ENCODE measurements at places on chromosomes 4 and X.

DNA sequence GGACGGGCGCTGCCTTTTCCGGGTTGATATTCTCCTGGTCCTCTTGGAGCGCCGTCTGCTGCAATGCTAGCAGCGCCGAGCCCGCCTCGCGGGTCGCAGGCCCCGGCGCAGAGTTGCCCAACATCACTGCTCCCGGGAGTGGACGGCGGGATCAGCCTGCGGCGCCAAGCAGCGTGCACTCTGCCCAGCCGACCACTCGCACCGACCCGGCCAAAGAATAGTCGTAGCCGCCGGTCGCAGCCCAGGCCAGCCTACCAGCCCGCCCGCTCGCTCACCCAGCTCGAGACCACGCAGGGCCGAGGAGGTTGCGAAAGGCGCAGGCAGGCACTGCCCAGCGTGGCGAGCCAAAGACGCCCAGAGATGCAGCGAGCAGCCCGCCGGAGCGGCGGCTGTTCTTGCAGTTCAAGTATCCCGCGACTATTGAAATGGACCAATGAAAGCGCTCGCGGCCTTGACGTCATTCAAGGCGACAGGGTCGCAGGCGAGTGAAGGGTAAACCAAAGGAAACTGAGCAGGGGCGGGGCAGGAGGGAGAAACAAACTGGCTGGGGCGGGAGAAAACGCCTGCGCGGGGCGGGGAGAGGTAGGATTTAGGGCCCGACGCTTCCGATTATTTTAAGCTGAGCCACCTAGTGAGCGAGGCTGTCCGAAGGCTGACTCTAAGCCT lies at the start of gene CCNA2:
Gene CCNA2, minus strand, starts transcription at position 379 of the 666 bp plus-strand sequence. Its CDS starts 255 bp downstream, at position 124.
- DNase-seq = peak; percentile 85

DNA sequence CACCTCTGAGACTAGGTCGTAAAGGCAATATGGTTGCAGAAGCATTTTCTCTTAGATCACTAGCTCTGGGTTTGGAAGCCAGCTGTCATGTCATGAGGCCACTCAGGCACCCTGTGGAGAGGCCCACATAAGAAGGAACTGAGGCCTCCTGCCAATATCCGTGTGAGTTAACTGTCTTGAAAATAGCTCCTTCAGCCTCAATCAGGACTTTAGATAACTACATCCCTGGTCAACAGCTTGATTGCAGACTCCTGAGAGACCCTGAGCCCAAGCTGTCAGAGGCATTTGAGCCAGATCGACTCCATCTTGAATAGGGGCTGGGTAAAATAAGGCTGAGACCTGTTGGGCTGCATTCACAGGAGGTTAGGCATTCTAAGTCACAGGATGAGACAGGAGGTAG lies 15.1 kb upstream of the REPS2 start:
- DNase-seq = no peak

DNA sequence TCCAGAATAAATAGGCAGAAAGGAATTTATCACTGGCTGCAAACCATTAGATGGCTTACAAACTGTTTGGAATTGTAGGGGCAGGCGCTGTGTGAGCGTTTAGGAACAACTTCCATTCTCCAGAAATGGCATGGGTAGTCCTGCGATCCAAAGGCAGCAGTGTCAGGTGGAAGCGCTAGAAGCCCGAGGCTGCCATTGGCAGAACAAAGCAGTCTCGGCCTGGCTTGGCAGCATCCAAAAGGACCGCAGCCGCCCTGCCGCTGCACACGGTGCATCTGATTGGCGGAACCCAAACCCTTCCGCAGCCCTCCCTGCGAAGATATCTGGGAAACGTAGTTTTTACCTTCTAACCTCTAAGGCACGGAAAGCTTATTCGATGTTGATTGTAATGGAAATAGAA lies 23.6 kb upstream of the YTHDC1 start:
- no peak for DNase-seq

DNA sequence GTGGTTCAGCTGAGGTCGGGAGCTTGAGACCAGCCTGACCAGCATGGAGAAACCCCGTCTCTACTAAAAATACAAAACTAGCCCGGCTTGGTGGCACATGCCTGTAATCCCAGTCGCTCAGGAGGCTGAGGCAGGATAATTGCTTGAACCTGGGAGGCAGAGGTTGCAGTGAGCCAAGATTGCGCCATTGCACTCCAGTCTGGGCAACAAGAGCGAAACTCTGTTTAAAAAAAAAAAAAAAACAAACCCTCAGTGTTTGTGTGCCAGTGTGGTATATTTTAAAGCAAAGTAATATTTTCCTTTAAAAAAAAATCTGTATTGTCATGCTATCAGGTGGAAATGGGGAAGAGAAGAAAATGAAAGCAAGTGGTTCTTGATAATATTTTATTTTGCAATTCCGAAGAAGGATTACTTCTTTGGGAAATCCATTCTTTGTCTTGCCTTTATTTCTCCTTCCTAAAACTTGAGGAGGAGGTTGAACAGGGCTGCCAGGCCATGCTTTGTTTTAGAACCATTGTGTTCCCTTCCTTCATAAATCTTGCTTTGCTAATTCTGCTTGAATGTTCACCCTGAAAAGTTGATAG lies 14.4 kb downstream of the ALG13 start:
- no peak for DNase-seq

DNA sequence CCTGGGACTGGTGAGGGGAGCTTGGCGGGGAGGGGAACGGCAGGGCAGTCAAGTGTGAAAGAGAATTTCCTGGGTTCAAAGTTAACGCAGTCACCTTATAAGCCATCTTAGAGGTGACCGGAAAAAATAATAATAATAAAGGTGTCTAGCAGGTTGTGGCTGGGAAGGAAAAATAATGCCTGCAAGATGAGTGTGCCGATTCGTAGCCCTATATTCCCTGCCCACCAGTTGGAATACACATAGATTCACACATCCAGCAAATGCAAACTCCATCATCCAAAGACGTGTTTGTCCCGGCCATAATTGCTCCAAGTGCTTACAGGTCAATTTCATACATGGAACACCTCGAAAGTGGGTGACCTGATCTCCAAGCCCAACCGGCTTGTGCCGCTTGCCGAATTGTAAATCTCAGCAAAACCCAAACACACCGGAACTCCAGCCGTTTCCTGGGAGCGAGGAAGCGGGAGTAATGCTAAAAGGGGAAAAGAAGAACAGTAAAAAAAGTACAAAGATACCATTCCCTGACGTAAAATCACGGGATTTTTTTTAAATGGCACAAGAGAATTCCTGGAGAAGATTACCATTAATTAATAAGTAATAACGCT lies 1.3 kb upstream of the FAT1 start:
- DNase-seq = no peak

DNA sequence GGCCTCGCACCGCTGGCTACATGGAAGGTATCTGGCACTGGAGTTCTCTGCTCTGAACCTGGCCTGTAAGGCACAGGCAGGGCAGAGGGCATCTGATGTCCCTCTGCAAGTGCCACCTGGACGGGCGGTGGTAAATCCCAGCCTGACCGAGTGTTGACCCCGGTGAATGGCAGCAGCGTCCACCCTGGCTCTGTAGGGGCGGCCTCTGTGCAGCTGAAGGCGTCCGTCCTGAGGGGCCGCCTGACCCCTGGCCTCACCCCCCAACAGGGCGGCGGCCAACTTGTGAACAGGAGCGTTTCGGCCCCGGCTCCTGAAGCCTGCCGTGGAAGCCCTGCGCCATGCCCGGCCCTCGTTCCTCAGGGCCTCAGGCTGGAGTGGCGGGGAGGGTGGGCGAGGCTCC lies 51.4 kb downstream of the CPZ start:
- DNase-seq = no peak

GRCh38 chr4:8131210-8131609 lies 27.4 kb downstream of the ABLIM2 start:
- no peak for DNase-seq

DNA sequence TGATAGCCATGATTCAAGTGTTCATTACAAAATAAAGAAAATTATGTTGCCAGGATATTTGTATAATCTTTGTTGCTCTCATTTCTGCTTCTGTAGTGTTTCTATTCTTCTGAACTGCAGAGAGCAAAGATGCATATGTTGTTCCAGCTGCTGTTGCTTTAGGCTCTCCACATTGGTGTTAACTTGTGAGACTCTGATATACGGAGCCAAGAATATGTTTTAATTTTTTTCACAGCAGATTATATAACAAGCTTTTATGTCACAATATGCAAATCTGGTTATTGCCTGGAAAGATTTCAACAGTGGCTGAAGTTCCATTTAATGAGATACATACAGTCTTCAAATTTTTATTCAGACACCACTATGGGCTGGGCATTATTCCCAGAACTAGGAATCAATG lies 655.0 kb downstream of the GRXCR1 start:
- no peak for DNase-seq

DNA sequence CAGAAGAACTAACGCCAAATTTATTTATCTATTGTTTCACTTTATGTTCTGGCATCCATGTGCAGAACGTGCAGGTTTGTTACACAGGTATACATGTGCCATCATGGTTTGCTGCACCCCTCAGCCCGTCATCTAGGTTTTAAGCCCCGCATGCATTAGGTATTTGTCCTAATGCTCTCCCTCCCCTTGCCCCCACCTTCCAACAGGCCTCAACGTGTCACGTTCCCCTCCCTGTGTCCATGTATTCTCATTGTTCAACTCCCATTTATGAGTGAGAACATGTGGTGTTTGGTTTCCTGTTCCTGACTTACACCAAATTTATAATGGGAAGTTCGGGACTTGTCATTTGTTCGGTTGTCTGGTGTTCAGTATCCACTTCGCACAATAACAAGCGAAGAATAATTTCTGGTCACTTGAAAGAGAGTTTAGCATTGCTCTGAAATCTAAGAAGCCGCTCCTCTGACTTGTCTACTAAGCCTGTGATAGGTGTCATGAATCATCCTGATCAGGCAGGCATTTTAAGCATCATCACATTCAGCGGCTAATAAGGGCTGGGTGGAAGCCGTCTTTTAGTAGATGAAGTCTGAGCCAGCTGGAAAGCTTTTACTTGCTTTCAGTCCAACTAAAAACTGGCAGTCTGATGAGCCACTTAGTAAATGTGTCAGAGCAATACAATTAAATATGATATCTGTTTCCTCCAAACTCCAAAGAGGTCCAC lies 1065.7 kb upstream of the PABPC4L start:
- DNase-seq = no peak

GRCh38 chrX:139815771-139816170 lies 107.8 kb upstream of the MCF2 start:
- no peak for DNase-seq

DNA sequence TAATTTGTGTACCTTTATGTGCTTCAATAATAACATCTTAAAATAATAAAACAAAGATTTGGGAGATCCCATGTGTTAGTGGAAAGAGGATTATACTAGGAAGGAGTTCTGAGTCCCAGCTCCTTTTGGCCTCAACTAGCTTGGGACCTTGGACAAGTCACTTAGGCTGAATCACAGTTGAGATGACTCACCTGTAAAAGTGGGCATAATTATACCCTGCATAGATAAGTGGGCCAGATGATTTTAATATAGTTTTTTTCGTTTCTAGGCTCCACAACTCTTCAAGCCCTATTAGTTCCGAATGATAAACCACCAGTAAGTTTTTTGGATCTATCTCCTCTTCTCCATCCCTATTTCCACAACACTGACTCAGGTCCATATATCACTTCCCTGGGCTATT lies 131.8 kb downstream of the ENOX2 start:
- no peak for DNase-seq

- DNase-seq = no peak
These were observed 14.0 kb downstream of the G6PD start for GRCh38 chrX:154532690-154533089.

DNA sequence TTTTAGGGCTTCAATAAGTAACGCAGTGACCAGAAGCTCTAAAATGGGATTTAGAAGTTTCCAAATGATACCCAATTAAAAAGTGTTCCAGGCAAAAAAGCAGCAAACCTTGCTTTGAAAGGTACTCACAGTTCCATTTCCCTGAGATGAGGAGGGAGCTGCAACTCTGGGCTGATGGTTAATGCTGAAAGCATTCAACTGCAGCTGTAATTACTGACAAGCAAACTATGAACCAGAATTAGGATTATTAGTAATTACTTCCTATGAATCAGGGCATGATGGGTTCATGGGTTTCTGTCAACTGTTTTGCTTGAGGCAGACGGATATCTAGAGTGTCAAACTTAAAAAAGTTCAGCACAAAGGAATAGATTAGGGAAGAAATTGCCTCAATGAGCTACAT lies 357.4 kb downstream of the STIM2 start:
- DNase-seq = no peak
